Activated naive CD4-positive, alpha-beta T cell (primary cell): ENCODE measurements at places on chromosomes 3 and 15.

DNA sequence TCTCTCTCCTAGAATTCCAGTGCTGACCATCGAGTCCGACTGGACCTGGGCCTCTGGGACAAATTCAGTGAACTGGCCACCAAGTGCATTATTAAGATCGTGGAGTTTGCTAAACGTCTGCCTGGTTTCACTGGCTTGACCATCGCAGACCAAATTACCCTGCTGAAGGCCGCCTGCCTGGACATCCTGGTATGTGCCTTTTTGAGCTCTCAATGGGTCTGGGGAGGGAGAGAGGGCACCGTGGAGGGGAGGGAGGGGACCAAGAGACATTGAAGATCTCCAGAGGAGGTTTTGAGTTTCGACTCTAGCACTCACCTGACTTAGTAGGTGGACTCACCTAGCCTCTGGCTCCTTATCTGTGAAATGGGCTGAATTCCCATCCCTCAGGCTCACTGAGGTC lies 84.2 kb downstream of the TOP2B start:
- DNase-seq, result no peak

GRCh38 chr3:158727206-158728060 lies 4.8 kb downstream of the RARRES1 start:
- no peak for DNase-seq

DNA sequence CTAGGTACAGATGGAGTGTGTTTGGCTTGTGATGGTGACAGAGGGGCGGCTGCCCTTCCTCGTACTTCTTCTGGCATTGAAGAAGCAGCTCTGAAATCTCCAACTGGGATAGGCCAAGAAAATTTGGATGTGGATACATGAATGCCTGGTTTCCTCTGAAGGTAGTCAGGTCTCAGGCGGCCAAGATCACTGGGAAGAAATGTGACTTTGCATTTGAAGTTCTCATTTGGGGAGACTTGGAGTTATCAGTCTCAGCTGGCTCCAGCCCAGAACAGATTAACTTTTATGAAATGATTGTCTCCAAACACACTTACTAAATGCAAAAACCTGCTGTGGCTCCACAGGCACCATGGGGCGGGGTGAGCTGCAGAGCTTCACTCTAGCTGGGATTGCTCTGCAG lies 215.9 kb downstream of the THSD4 start:
- DNase-seq, result no peak

DNA sequence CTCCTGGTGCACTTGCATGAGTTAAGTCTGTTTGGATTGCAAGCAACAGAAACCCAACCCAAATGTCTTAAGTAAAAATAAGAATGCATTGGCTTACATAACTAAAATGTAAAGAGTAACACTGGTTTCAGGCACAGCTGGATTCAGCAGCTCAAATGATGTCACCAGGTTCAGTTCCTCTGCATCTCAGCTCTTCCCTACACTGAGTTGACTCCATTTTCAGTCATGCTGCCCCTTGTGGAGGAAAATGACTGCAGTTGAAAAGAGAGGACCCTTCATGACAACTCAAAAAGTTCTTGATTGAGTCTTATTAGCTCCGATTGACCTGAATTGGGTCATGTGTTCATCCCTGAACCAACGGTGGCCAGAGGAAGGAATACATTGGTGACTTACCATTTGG lies 138.5 kb upstream of the ABI3BP start:
- DNase-seq, result no peak

DNA sequence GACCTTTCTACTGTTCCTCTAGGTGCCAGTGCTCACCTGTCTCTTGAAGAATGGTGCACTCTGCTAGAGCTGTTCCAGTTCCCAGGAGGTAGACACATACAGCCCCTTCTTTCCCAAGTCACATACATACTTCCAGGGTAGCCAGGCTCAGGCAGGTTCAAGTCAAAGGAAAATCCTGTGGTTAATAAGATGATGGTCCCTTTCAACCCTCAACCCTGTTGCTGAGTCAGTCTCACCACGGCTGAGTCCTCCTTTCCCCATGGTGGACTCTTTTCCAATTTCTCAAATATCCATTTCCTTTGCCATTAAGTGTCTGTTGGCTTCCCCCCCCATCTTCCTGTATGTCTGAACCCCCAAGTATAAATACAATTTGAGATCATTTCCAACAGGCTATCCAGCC lies 56.1 kb upstream of the ACAN start:
- no peak for DNase-seq
